ENCODE measurements at places on chromosomes 2 and 18. TPM values are rescaled to one million over a fixed set of nuclear protein-coding genes. Genes with fewer than 3 reads are reported as not detected.

IL36RN gene
- total RNA-seq: not detected

DNA sequence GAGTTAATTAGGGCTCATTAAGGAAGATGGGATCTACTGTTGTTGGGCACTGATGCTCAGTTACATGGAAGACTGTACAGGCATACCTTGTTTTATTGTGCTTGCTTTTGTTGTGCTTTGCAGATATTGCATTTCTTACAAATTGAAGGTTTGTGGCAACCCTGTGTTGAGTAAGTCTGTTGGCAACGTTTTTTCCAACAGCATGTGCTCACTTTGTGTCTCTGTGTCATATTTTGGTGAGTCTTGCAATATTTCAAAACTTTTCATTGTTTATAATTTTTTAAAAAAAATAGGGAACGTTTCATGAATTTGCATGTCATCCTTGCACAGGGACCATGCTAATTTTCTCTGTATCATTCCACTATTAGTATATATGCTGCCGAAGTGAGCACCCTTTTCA is 15.6 kb downstream of the PHLPP1 start:
- no peak overlapping the region for H3K27ac ChIP-seq
- H3K27me3 ChIP-seq: no peaks in the 10 kb centered on the region
- no peaks in the 10 kb centered on the region for H3K36me3 ChIP-seq
- H3K4me3 ChIP-seq: no peak overlapping the region
- no peaks in the 10 kb centered on the region for H3K4me1 ChIP-seq

DNA sequence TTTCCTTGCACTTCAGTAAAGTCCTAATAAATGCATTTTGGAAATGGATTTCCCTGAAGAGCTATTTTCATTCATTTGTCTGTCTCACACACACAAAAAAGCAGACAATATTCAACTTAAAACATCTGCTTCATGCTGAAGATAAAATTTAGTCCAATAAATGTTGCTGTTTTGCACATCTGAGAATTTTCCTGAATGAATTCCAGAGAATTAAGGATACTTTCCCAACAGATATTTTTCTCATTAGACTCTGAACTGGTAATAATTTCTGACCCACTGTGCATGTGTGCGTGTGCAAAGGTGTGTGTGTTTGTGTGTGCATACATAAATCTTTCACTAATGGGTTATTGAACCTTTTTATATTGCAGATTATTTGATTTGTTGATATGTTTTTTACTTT is 390.2 kb upstream of the TMEFF2 start:
- DNase-seq: no peak
- no peak overlapping the region for H3K27ac ChIP-seq
- H3K4me1 ChIP-seq: no peaks in the 10 kb centered on the region
- H3K4me3 ChIP-seq: no peak overlapping the region

GRCh38 chr2:46187112-46187618 is 110.0 kb upstream of the EPAS1 start:
- H3K4me1 ChIP-seq: peaks cover 8% of the 10 kb centered on the region
- no peak for DNase-seq
- H3K4me3 ChIP-seq: peak overlapping the region; percentile 28

HOXD12 gene
- total RNA-seq: not detected

- no peaks in the 10 kb centered on the region for H3K36me3 ChIP-seq
- no peaks in the 10 kb centered on the region for H3K4me1 ChIP-seq
- DNase-seq: no peak
- no peaks in the 10 kb centered on the region for H3K27me3 ChIP-seq
Observed at GRCh38 chr2:123853161-123853560, 171.9 kb upstream of the CNTNAP5 start.

GRCh38 chr2:197480165-197481036 is 19.2 kb downstream of the HSPD1 start:
- H3K36me3 ChIP-seq: peaks cover 16% of the 10 kb centered on the region
- H3K4me1 ChIP-seq: no peaks in the 10 kb centered on the region
- no peak for DNase-seq
- no peak overlapping the region for H3K4me3 ChIP-seq

IGFBP5 gene
- total RNA-seq: 0.23 TPM

- H3K4me3 ChIP-seq: peak overlapping the region; percentile 4
- no peaks in the 10 kb centered on the region for H3K27me3 ChIP-seq
- peak overlapping the region; percentile 80 for H3K27ac ChIP-seq
- H3K36me3 ChIP-seq: no peaks in the 10 kb centered on the region
- peak; percentile 51 for DNase-seq
Observed at GRCh38 chr2:69645921-69646320, 2.4 kb upstream of the AAK1 start.

DNA sequence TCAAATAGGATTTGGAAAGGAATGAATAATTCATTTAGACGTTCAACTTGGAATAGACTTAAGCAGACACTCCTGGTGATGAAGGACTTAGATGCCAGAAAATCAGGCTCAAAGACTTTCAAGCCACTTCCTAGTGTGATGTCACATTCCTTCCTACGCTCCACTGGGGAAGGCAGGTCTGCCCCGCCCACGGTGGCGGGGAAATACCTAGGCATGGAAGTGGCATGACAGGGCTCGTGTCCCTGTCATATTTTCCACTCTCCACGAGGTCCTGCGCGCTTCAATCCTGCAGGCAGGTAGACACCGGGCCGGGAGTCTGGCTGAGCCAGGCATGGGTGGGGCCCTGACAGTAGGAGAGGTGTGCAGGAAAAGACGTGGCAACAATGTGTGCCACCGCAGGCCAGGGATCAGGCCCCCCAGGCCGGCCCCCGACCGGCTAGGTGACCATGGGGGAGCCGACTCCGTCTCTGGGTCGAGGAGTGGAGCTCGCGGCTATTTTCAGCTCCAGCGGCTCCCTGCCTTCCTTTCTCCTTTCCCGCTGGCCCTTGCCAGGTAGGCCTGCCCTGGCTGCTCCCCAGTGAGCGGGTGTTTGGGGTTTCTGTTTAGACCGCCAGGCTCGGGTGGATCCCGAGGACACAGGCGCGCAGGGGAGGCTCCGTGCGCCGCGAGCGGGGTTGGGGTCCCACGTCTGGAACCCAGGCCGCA is at the start of gene IL1RL2:
TSS of gene IL1RL2 (plus strand) at position 233 of the 705 bp plus-strand sequence. CDS start 845 bp downstream, outside the sequence.
- no peaks in the 10 kb centered on the region for H3K27me3 ChIP-seq
- H3K27ac ChIP-seq: no peak within 1 kb of the TSS
- peaks cover 9% of the 10 kb centered on the region for H3K4me1 ChIP-seq
- no peak for DNase-seq
- no peak within 1 kb of the TSS for H3K4me3 ChIP-seq
- H3K36me3 ChIP-seq: no peaks in the 10 kb centered on the region

DNA sequence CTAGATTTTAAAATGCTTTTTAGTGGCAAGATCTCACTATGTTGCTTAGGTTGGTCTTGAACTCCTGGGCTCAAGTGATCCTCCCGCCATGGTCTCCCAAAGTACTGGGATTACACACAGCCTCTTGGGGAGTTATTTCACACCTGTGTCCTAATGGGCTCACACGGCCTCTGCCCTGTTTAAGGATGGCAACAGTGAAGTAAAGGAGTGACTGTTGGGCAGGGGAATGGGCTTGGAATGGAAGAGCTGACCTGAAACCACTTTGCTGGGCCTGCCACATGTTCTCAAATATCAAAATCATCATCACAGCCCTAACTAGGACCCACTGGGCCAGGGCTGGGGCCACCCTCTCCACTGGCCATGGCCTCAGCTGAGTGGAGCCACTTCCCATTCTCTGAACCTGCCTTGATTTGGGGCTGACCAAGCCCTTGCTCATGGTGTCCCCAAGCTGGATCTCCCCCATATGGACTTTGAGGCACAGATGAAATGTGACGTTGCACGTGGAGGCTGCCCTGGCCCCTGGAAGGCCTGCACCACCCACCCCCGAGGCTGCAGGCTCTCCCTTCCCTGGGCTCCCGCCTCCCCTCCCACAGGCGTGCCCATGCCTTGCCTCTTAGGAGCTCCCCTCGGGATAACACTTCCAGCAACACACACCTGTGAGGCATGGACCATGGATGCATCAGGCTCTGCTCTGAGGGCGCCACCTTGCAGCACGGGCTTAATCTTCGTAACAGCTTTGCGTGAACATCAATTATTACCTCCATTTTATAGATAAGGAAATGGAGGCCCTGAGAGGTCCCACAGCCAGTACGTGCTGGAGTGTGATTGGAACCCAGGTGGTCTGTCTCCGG is 71.8 kb upstream of the SMAD7 start:
- H3K27me3 ChIP-seq: no peaks in the 10 kb centered on the region
- H3K27ac ChIP-seq: no peak overlapping the region
- H3K4me1 ChIP-seq: no peaks in the 10 kb centered on the region

GRCh38 chr18:5969989-5970403 is 74.7 kb upstream of the TMEM200C start:
- no peak overlapping the region for H3K4me3 ChIP-seq
- no peaks in the 10 kb centered on the region for H3K4me1 ChIP-seq
- no peak for DNase-seq
- H3K27me3 ChIP-seq: no peaks in the 10 kb centered on the region
- H3K36me3 ChIP-seq: no peaks in the 10 kb centered on the region
- H3K27ac ChIP-seq: no peak overlapping the region

- no peak for DNase-seq
- H3K27me3 ChIP-seq: no peaks in the 10 kb centered on the region
- no peak overlapping the region for H3K4me3 ChIP-seq
Observed at GRCh38 chr2:165471349-165471950, 2.0 kb downstream of the CSRNP3 start.

TMEM182 gene
- total RNA-seq: 3.9 TPM

MROH2A gene
- total RNA-seq: not detected

CIB4 gene
- not detected for total RNA-seq

FHOD3 gene
- total RNA-seq: not detected

DNA sequence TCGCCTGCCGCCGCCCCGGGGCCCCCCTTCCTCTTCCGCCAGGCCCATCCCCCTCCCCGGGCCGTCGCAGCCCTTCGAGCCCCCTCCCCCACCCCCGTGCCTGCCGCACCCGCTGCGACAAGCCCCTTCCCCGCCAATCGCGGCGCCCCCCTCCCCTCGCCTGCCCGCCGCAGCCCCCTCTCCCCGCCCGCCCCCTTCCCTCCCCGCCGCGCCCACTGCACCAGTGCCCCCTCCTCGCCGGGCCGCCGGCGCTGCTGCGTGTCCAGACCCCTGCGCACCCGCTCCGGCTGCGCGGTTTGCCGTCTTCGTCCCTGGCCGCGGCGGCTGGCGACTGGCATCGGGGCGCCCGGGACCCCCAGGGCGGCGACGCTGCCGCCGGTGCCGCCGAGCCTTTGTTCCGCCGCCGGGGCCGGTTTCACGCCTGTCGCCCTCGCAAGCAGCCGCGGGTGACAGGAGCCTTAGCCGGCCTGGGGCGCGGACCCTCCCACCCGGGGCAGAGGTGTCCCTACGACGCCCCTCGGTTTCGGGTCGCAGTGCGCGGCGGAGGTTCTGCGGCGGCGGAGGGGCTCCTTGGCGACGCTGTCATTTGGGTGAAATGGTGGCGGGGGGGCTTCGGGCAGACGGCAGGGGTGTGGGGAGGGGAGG is 18.1 kb downstream of the GPC1 start:
- DNase-seq: no peak
- H3K4me1 ChIP-seq: peaks cover 11% of the 10 kb centered on the region
- peaks cover 18% of the 10 kb centered on the region for H3K27me3 ChIP-seq

MOGAT1 gene
- total RNA-seq: not detected

DNA sequence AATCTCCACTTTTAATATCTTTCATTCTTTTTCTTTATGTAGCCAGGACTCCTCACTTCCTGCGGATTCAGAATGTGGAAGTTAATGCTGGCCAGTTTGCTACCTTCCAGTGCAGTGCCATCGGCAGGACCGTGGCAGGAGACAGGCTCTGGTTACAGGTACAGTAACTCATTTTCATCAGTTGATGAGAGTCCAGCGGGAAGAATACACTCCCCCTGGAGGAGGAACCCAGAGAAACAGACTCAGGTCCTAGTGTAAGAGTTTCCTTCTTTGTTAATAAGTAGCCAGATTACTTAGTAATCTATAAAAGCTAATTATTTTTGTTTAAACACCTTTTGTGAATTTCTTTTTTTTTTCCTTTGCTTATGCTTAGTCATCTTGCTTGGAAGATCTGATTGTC is 359.4 kb downstream of the PTPRM start:
- H3K4me1 ChIP-seq: no peaks in the 10 kb centered on the region
- no peak overlapping the region for H3K27ac ChIP-seq
- no peaks in the 10 kb centered on the region for H3K36me3 ChIP-seq
- H3K4me3 ChIP-seq: no peak overlapping the region

Measured in CD4-positive, alpha-beta memory T cell (primary cell).